ENCODE measurements at places on chromosomes 1 and 21.

DNA sequence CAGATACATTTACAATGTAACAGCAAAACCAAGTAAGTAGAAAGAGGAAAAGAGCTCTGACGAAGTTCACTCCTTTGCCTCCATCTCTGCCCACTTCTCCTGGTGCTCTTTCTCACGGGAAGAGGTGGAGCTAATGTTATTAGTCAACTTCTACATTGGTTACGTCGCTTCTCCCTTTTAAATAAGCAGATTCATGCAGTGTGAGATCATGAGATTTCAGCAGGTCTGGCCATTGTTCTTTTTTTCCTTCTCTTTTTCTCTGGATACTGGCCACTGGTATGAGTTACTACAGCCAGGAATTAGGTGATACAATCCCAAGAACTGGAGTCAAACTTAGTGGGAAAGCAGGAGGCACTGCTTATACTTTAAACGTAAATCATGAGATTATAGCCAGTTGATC is 207.1 kb downstream of the AKT3 start:
- no peak for DNase-seq

GRCh38 chr1:63603810-63604209 is 10.6 kb downstream of the PGM1 start:
- no peak for DNase-seq

DNA sequence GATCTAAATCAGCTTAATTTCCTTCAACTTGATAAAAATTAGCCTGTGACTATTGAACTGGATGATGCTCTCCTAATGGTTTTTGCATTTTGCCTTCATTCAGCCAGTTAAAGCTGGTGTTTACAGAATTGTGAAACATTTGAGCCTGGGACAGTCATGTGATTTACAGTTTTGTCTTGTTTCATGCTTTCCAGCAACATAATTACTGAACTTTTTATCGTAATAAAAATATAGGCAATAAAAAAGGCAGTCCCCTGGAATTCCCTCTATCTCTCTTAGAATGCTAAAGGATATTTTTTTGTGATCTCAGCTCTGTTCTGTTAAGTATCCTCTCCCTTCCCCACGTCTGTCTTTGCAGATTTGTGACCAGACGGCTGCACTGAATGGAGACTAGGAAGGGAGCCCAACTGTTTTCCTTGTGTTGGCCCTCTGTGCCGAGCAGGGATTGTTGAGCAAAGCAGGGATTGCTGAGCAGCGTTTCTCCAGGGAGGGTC is 70.3 kb upstream of the RGL1 start:
- DNase-seq, result no peak

DNA sequence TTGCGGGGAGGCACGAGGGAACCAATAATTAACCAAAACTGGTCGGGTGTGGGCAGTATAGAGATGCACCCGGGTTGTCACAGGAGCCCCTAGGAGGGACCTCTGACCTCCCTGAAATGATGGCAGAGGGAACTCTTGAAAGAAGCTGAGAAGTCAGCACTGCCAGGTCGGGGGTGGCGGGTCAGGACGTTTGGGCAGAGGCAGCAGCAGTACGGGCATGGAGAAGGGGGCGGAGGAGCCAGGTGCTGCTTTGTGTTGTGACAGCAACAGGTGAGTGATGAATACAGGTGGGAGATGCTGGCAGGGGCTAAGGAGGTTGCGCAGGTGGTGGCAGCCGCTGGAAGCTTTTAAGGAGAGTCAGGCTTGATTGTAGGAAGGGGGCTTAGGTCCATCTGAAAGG is 11.7 kb downstream of the TNFRSF1B start:
- DNase-seq, result no peak

- no peak for DNase-seq
Observed at GRCh38 chr1:179808503-179808902, 65.4 kb downstream of the FAM163A start.

GRCh38 chr1:228333739-228334115 is 72.9 kb downstream of the TRIM11 start:
- no peak for DNase-seq

DNA sequence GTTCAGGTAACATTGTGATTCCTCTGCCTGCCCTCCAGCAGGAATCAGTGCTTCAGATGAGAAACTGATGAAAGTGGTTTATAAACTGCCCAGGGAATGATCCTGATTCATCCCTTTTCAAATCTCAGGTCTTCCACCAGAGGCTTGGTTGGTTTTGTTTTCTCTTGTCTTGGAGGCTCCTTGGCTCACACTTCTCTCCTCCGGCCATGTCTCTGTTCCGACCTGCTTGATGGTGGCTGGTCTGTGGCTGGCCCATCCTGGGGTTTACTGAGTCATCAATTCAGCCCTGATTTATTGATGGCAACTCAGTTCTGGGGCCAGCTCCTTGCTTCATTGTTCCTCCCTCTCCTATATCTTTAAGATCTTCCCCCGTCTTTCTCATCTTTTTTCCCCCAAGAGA is 56.6 kb upstream of the SLC2A1 start:
- no peak for DNase-seq

DNA sequence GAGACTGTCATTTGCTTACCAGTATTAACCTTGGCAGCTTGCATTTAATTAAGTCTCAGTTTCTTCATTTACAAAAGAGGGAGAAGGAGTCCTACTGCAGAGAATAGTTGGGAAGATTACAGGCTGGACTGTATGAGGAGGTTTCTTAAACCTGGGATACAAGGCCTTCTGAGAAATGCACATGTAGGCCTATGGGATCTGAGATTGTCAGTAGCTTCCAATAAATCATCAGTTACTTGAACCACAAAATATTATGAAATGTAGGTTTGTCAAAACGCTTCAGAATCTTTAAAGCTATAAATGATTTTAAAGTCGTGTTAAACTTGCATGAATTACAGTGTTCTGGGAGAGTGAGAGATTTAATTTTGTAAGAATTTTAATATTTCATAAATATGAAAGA is 69.6 kb downstream of the NRIP1 start:
- DNase-seq, result no peak

GRCh38 chr1:6956488-6957159 is 171.4 kb downstream of the CAMTA1 start:
- DNase-seq, result no peak
